Hematopoietic multipotent progenitor cell (in vitro differentiated cells): ENCODE measurements at places on chromosomes 16 and 17.

DNA sequence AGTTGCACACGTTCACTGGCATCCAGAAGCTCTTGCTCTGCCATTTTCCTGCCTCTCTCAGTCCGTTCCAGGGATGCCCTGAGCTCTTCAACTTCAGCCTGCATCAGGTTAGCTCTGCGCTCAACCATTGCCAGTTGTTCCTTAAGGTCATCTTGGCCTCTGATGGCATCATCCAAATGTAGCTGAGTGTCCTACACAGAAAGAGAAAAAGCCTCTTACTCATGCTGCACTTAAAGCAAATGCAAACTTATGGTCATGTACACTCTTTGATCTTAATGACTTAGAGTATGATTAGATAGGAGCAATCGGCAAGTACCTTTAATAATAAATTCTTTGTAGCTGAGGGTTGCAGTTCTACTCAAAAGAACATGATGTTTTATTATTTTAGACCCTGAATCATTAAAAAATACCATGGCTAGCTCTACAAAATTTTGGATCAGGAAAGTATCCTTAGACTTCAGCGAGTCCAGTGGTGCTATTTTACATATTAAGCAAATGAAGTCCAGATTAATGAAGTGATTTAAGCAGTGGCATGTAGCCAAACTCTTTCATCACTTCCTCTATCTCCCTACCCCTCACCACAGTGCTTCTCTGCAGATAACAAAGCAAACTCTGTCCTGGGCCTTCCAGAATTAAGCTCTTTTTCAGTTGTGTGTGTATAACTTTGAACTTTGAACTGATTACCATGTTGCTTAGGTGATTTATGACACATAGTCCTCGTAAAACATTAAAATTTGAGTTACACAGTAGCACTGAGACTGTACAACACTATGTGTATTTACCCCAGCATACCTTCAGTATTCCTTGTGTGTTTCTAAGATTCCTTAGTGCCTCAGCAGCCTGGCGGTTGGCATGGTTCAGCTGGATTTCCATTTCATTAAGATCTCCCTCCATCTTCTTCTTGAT, 22.1 kb downstream of the MYH4 start:
- DNase-seq, result no peak

GRCh38 chr17:48575066-48575582, 3.0 kb downstream of the HOXB4 start:
- DNase-seq, result no peak

- DNase-seq, result no peak
Observed at GRCh38 chr16:55559933-55560516, 6.5 kb upstream of the CAPNS2 start.

GRCh38 chr17:2366747-2367494, 29.6 kb downstream of the SGSM2 start:
- no peak for DNase-seq

GRCh38 chr17:19747159-19747719, 859 bp downstream of the ALDH3A1 start:
- DNase-seq, result no peak

GRCh38 chr17:58219789-58220183, 731 bp upstream of the MKS1 start:
- DNase-seq, result no peak

GRCh38 chr16:24755201-24755874, 25.9 kb downstream of the TNRC6A start:
- no peak for DNase-seq

- no peak for DNase-seq
Observed at GRCh38 chr17:46814446-46814845, 4.0 kb downstream of the WNT3 start.
